ENCODE measurements at places on chromosomes 7 and 10. TPM values are rescaled to one million over a fixed set of nuclear protein-coding genes. Genes with fewer than 3 reads are reported as not detected.

The VWA2 gene
- 22.6 TPM for total RNA-seq

GRCh38 chr7:2892549-2892948, 48.4 kb upstream of the GNA12 start:
- H3K36me3 ChIP-seq, result no peaks in the 10 kb centered on the region
- H3K4me1 ChIP-seq, result no peaks in the 10 kb centered on the region
- no peaks in the 10 kb centered on the region for H3K27me3 ChIP-seq

The ARMC3 gene
- total RNA-seq, result not detected

DNA sequence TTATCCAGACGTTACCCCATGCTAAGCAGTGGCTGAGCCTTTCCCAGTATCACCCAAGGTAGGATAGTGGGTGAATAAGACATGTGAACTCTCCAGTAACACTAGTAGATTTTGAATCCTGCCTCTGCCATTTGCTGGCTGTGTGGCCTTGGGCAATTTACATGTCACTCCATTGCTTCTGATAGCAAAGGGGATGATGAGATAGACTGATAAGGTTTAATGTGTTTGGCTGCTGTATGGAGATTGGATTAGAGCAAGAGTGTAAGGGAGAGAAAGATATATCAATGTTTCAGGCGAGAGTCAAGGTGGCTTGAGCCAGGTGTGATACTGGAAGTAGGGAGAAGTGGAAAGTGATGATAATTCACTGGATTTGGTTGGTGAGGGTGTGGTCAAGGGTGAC, 40.1 kb upstream of the EEPD1 start:
- no peak overlapping the region for H3K27ac ChIP-seq
- DNase-seq, result no peak
- H3K4me3 ChIP-seq, result no peak overlapping the region
- H3K4me1 ChIP-seq, result no peaks in the 10 kb centered on the region
- H3K36me3 ChIP-seq, result no peaks in the 10 kb centered on the region
- H3K27me3 ChIP-seq, result no peaks in the 10 kb centered on the region

The SAP25 gene
- not detected for total RNA-seq

The OR2A25 gene
- not detected for total RNA-seq
